ENCODE measurements at places on chromosomes 5 and 9.

GRCh38 chr5:118557251-118557661 is 431.1 kb downstream of the DTWD2 start:
- DNase-seq, result no peak

GRCh38 chr9:71144495-71144894 is 23.1 kb upstream of the TRPM3 start:
- no peak for DNase-seq

GRCh38 chr5:102678267-102679058 is 76.6 kb upstream of the PAM start:
- DNase-seq, result no peak

DNA sequence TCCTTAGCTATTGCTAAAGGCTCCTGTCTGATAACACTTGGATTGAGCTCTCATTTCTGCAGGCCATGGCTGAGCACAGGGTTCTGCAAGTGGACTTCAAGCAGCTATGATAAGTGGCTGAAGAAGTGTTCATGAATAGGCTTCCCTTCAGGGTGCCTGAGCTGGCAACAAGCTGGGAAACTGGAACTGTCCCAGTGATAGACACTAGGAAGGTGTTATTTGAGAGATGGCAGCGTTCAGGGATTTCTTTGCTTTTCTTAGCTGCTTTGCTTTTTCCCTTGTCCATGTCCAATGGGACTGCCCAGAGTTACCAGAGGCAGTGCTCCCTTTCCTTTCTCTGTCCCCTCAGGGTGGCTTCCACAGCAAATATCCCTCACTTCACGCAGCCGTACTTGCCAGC is 75.8 kb downstream of the INIP start:
- DNase-seq, result no peak

GRCh38 chr9:13141629-13142028 is 137.9 kb downstream of the MPDZ start:
- peak; percentile 26 for DNase-seq

DNA sequence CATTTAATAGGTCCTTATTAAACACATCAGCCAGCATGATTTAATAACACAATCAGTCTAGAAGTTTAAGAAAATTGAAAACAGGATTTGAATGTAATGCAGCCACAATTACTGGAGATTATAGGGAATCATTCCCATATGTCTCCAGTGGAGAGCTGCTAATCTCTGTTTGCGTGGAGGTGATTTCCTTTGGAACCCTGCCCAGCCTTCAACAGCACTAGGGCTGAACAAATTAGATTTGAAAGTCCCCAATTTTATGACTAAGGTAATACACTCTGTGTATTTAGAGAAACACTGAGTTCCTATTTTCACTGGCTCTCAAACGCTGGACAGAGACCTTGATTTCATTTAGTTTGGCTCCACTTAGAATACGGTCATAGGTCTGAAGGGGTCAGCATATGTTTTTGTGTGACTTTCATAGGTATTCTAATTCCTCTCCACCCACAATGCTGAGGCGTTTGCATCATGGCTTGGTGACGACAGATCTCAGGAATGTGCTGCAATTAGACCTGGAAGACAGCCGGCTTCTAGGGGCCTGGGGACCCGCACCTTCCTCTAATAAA is 508.3 kb downstream of the EBF1 start:
- no peak for DNase-seq

All from NCI-H460 (cell line).